PC-9 (cell line): ENCODE measurements at places on chromosomes 1 and 21.

- H3K27ac ChIP-seq: no peak overlapping the region
- no peak overlapping the region for H3K4me3 ChIP-seq
- H3K4me1 ChIP-seq: 0 out of 2 replicates have a peak, but pooled peaks cover 4% of the 10 kb centered on the region
These were observed 26.5 kb downstream of the RIPPLY3 start for GRCh38 chr21:37032877-37033471.

DNA sequence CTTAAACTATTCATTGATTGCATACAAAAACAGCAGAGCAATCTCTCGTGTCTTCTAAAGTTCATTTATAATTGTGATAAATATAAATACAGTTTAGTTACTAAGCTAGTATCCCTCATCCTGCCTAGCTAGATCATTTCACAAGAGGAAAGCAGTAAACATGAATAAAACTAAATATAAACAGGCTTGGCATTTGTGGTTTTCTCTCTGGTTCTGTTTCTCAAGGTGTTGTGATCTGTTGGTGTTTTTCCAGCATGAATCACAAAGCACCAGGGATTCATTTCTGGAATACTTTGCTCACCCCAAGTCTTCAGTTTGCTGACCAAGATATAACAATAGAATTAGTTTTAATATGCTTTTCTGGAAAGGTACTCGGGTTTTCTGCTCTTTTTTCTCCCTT is 32.7 kb upstream of the GLIS1 start:
- H3K36me3 ChIP-seq: peaks cover 24% of the 10 kb centered on the region; the same call in 1 of the 2 replicates
- H3K27ac ChIP-seq: no peak overlapping the region
- no peaks in the 10 kb centered on the region for H3K27me3 ChIP-seq
- H3K4me3 ChIP-seq: no peak overlapping the region
- DNase-seq: no peak

DNA sequence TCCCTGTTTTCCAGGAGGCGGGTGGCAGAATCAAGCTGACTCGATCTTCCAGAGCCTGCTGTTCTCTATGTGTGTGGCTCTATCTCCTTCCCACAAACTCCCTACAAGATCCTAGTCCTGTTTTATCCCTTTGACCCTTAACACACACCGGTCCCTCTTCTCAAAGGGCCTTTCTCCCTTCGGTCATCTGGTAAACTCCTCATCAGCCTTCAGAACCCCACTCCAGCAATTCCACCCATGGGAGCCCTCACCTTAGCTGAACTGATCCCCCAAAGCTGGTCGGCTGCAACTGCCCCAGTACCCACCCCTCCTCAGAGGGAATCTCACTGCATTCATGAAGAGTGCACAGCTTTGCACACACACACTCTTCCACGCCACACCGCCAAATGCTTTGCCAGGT is 184.9 kb downstream of the IGSF21 start:
- H3K27me3 ChIP-seq: peaks cover 86% of the 10 kb centered on the region
- H3K4me3 ChIP-seq: no peak overlapping the region
- H3K36me3 ChIP-seq: no peaks in the 10 kb centered on the region
- H3K27ac ChIP-seq: no peak overlapping the region
- no peaks in the 10 kb centered on the region for H3K4me1 ChIP-seq

DNA sequence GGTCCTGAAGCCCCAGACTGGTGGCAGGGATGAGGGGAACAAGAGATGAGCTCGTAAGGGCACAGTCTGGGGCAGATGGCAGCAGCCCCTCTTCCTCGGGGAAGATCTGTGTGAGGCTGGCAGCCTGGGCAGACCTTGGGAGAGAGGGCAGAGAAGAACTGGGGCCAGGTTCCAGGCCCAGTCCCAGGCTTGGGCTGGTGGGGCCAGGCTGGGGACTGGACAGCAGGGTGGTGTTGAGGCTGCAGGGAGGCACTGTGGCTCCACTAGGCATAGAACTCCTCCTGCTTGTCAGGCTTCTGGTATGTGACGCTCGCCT is 35.7 kb downstream of the SDC3 start:
- no peaks in the 10 kb centered on the region for H3K36me3 ChIP-seq
- no peaks in the 10 kb centered on the region for H3K27me3 ChIP-seq
- DNase-seq: no peak
- no peak overlapping the region for H3K4me3 ChIP-seq
- no peak overlapping the region for H3K27ac ChIP-seq

DNA sequence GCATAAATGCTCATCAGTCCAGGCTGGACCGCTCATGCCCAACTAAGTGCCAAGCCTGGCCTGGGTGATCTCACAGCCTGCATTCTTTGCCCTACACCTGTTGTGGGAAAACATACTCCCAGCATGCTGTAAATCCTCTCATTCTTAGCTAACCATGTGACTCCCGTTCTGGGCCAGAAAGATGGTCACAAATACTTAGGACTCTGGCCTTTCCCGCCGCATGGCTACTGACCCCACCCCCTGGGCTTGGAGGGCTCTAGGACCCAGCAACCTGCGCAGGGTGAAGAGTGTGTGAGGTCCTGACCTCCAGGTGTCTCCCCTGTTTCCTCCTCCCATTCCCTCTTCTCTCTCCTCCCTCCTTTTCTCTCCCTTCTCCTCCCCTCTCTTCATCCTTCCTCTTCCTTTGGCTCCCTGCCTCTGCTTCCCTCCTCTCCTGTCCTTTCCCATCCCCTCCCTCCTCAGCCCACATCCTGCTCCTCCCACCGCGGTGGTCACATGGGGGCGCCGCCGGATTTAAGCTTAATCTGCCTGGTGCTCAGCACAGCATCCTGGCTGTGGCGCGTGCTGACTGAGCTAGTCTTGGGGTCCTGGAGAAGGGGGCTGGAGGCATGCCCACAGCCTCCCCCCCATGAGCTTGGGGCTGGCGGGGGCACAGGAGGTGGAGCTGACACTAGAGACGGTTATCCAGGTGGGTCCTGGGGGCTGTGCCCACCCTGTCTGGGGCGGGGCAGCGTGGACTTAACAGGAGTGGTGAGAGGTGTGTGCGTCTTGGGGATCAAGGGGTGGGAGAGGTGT is at the start of gene CROCC:
Gene CROCC (plus strand): TSS at position 541 of the 795 bp plus-strand sequence. CDS start 88 bp downstream, at position 629.
- H3K27ac ChIP-seq: no peak within 1 kb of the TSS
- no peak for DNase-seq
- H3K4me1 ChIP-seq: no peaks in the 10 kb centered on the region
- H3K4me3 ChIP-seq: no peak within 1 kb of the TSS

GRCh38 chr1:38589036-38589435 is 270.5 kb downstream of the RRAGC start:
- no peaks in the 10 kb centered on the region for H3K4me1 ChIP-seq
- H3K4me3 ChIP-seq: no peak overlapping the region
- peaks cover 36% of the 10 kb centered on the region; the same call in 1 of the 2 replicates for H3K27me3 ChIP-seq
- H3K36me3 ChIP-seq: no peaks in the 10 kb centered on the region
- H3K27ac ChIP-seq: no peak overlapping the region

GRCh38 chr1:119987686-119988085 is 81.8 kb downstream of the NOTCH2 start:
- DNase-seq: no peak
- no peaks in the 10 kb centered on the region for H3K27me3 ChIP-seq
- peaks cover 25% of the 10 kb centered on the region for H3K4me1 ChIP-seq

GRCh38 chr1:67677408-67677807 is 7.6 kb upstream of the GADD45A start:
- no peaks in the 10 kb centered on the region for H3K36me3 ChIP-seq
- no peak for DNase-seq
- no peak overlapping the region for H3K4me3 ChIP-seq
- H3K27me3 ChIP-seq: no peaks in the 10 kb centered on the region

- H3K4me3 ChIP-seq: no peak overlapping the region
- peaks cover 14% of the 10 kb centered on the region; the same call in 1 of the 2 replicates for H3K36me3 ChIP-seq
- no peaks in the 10 kb centered on the region for H3K27me3 ChIP-seq
- no peak overlapping the region for H3K27ac ChIP-seq
- DNase-seq: no peak
These were observed 76.0 kb downstream of the KIAA0319L start for GRCh38 chr1:35481229-35481628.

DNA sequence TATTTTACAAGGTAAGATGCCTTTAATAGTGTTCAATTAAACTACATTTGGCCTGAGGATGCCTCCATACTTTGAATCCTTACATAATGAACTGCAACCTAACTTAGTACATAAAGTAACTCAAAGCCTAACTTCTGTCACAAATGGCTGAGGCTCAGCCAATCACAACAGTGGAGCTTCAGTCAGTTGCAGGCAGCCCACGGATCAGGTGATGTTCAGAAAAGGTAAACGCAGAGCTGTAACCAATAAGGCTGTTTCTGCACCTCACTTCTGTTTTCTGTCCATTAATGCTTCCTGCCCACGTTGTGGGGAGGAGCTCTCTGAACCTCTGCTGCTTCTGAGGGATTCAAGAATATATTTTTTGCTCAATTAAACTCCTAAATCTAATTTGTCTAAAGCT is 94.8 kb upstream of the KIAA0040 start:
- no peak overlapping the region for H3K4me3 ChIP-seq
- no peaks in the 10 kb centered on the region for H3K4me1 ChIP-seq
- no peak for DNase-seq

DNA sequence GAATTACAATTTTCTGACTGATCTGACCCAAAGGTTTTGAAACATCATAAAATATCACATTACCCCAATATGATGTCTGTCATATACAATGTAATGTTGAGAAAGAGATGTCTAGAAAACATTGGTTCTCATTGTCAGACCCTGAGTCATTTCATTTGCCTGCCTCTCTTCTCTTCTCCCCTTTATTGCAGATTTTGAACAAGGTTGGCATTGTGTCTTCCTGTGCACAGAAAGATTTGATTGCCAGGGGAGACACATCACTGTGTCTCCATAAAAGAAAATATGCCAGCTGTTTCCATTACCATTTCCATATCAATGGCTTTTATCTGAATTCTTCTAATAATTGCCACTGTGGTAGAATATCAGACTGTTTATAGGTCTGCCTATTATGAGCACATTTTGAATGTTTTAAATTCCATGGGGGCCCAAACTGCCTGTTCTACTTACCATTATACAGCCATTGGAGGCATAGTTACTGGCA is 65.6 kb downstream of the IFI44 start:
- no peaks in the 10 kb centered on the region for H3K4me1 ChIP-seq
- no peaks in the 10 kb centered on the region for H3K36me3 ChIP-seq
- no peak overlapping the region for H3K27ac ChIP-seq
- H3K4me3 ChIP-seq: no peak overlapping the region
- DNase-seq: no peak
- no peaks in the 10 kb centered on the region for H3K27me3 ChIP-seq

DNA sequence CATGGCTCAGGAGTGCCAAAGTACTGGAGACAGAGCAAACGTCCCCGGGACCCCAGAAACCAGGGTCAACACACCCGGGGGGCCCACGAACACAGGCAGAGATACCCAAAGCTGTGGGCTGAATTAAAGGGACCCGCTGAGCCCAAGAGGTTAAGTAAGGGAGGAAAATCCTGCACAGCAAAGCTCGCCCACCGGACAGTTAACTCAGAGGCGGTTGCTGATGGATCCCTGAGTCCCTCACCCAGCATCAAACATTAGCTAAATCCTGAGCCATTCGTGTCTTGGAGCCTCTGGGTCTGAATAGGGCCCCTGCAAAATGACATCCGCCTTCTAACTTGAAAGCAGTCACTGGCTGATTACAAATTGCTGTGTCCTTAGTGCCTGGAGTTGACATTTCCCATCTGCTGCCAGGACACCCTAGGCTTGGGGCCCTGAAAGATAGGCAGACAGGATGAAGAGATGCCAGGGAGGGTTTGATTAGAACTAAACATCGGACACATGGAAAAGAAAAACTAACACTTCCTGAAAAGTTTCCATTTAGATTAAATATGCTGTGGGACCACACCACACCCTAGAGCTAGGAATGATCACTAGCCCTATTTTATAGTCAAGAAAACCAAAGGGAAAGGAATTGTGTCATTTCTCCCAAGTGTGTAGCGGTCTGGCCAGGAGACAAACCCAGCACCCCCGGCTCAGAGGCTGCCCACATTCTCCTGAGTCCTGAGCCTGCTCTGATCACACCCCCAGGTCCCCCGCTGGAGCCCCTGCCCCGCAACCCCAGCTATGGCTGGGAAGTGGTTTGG is 239.3 kb downstream of the NPHP4 start:
- no peaks in the 10 kb centered on the region for H3K4me1 ChIP-seq
- no peak overlapping the region for H3K27ac ChIP-seq
- DNase-seq: no peak
- no peaks in the 10 kb centered on the region for H3K36me3 ChIP-seq
- H3K4me3 ChIP-seq: no peak overlapping the region

DNA sequence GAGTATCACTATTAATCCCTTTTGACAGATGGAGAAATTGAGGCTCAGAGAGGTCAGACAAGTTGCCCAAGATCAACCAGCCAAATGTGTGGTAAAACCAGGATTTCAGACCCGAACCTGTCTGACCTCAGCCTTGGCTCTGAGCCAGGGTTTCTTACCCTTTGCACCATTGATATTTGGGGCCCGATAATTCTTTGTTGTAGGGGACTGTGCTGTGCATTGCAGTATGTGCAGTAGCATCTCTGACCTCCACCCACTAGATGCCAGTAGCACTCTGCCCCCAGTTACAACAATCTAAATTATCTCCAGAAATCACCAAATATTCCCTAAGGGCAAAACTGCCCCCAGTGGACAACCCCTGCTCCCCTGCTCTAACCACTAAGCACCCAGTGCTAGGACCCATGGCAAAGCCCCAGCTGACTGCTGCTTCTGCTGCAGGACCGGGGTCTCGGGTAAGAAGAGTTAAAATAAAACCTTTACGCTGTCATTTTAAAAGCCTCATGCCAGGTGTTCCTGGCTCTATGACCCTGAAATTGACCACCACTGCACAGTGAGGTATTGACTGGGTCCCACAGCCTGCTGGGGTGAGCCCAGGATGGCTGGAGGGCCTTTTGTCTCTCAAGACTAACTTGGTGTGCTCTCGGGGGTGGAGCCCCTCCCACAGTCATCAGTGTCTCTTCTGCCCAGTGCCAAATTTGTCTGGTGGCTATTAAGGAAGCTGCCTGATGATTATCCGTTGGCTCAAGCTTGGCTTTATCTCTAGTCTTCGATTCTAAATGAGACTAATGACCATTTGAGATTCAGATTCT is 5.6 kb upstream of the MAN1C1 start:
- H3K36me3 ChIP-seq: no peaks in the 10 kb centered on the region
- H3K27ac ChIP-seq: no peak overlapping the region
- no peaks in the 10 kb centered on the region for H3K27me3 ChIP-seq
- H3K4me3 ChIP-seq: no peak overlapping the region
- H3K4me1 ChIP-seq: peaks cover 15% of the 10 kb centered on the region; the same call in 1 of the 2 replicates
- DNase-seq: no peak

DNA sequence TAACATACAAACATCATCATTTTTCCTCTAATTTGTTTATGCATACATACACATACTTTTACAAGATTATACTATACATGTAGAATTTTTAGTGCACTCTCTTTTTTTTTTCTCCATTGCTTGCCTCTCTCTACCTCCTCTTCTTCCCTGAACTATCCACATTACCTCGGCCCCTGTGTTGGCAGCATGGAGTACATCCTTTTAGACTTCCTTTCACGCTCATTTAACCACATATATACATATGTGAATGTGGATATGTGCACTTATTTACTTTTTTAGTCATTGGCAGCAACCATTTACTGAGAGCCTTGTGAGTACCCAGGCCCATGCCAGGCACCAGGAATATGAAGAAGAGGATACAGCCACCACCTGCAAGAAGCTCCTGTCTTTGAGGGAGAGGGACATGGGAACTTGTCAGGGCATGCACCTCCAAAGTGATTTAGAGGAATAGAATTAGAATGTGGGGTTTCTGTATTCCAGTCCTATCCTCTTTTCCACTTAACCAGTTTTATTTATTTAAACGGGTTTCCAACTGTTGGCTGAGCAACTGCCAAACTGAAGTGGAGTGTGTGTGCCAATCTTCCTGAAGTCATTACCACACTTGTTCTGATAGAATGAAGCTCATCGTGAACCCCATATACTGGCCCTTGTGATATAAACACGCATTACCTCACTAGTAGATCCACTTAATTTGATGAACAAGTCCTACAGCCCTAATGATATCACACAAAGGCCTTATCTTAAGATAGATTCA is 212.6 kb downstream of the TNR start:
- H3K27ac ChIP-seq: no peak overlapping the region
- H3K27me3 ChIP-seq: peaks cover 8% of the 10 kb centered on the region
- H3K4me3 ChIP-seq: no peak overlapping the region
- no peaks in the 10 kb centered on the region for H3K4me1 ChIP-seq
- no peaks in the 10 kb centered on the region for H3K36me3 ChIP-seq
